Left ventricle myocardium inferior (tissue), 1 donor: ENCODE measurements at places on chromosomes 13 and 19. TPM values are rescaled to one million over a fixed set of nuclear protein-coding genes. Genes with fewer than 3 reads are reported as not detected.

GRCh38 chr13:94303644-94304174, 175.8 kb downstream of the DCT start:
- no peak for DNase-seq

GRCh38 chr13:92573467-92574057, 653.0 kb upstream of the GPC6 start:
- no peak for DNase-seq

- no peak for DNase-seq
Observed at GRCh38 chr13:37657956-37658355, 59.4 kb upstream of the POSTN start.

DNA sequence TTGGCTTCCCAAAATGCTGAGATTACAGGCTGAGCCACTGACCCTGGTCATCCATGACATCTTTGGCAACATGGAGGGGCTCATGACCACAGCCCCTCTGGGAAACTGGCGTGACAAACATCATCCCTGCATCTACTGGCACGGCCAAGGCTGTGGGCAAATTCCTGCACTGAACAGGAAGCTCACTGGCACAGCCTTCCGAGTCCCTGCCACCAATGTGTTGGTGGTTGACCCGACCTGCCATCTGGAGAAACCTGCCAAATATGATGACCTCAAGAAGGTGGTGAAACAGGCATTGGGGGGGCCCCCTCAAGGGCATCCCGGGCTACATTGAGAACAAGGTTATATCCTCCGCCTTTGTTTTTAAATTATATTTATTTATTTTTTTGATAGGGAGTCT, 8.9 kb upstream of the ACP5 start:
- DNase-seq: no peak

DNA sequence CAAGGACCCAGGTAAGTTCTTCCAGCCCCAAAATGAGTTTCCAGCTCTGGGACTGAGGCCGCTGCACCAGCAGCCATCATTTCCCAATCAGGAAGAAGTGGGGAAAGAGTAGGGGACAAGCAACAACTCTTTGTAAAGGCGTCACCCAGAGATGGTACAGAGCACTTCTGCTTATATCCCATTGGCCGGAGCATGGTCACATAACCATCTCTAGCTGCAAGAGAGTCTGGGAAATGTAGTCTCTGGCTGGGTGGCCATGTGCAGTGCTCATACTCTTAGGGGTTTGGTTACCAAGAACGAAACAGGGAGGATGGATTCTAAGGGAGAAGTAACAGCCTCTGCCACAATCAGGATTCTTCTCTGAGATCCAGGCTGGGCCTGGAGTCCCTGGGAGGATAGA, 26.3 kb downstream of the CKM start:
- no peak for DNase-seq

DNA sequence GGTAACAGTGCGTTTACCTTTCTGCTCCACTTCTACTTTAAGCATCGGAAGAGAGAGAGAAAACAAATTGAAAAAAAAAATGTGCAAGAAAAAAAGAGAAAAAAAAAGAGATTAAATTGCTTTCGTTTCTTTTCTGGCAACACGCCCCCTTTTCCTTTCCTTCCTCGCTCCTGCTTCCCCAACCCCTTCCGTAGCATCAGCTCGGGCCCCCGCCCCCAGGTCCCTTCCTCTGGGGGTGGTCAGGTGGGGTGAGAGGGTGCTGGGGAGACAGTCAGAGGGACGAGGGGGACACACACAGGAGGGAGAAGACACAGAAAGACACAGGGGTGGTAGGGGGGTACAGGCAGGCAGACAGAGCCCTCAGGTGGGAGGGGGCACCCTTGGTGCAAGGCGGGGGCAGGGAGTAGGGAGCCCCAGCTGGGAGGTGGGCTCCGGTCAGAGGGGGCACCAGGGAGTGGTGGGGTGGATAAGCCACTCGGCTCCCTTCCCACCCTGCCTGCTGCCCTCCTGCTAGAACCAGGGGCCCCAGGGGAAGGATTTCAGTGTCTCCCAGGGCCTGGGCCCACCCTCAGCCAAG, 30.7 kb upstream of the ASF1B start:
- no peak for DNase-seq

DNA sequence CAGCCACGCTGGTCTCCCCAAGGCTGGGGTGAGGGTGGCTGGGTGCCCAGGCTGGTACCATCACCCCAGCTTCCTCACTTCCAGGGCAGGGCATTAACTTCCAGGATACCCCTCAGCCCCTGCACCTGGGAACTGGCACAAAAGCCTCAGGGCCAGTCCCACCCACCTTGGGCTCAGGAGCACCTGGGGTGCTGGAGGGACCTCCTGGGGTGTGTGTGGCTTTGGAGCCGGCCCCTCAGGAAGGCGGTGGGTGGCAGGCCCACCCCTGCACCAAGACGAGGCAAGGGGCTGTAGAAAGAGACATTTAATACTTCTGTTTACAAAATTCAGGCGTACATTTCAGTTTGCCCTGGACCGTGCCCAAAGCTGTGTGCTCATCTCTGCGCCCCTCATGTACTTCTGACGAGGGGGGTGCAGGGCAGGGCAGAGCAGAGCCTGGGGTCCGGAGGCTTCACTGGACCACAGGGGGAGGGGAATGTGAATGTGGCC, 16.8 kb downstream of the MPND start:
- no peak for DNase-seq

DNA sequence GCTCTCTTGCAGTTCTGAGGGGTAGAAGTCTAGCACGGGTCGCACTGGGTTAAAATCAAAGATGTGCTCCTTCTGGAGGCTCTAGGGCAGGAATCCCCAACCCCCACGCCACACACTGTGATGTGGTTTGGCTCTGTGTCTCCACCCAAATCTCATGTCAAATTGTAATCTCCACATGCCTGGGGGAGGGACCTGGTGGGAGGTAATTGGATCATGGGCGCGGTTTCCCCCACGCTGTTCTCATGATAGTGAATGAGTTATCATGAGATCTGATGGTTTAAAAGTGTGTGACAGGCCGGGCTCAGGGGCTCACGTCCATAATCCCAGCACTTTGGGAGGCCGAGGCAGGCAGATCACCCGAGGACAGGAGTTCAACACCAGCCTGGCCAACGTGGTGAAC, 26.6 kb upstream of the CALM3 start:
- no peak for DNase-seq

DNA sequence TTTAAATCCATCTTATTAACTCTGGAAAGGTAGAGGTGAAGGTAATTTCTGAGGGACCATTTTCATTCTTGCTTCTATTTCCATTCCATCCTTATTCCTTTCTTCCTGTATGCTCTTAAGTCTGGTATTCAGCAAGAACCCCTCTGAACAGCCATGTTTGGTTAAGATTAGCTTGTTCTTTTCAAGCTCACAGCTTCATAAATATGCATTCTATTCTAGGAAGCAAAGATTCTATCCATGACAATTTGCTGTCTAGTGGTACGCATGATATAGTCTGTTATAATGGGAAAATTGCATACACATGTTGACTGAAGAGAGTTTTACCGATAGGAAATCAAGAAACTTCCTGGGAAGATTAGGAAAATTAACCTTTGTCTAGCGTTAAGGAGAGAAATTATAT, 218.7 kb downstream of the HS6ST3 start:
- DNase-seq: no peak

DNA sequence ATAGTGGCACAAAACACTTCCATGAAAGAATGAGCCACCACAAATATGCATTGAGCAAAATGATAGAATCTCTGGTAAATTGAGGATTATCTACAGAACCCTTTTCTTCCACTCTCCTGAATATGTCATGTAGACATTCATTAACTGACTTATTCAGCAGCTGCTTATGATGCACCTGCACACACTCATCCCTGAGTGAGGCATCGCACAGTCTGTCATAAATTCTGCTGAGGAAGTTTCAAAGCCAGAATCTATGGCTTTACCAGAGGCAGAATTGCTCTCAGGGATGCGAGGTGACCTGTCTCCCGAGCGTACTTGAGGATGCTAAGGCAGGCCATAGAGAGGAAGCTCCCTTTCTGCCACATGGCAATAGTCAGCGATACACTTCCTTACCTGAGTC, 1090.2 kb downstream of the UQCRFS1 start:
- no peak for DNase-seq

GRCh38 chr19:38452430-38453366, 19.2 kb downstream of the RYR1 start:
- DNase-seq: no peak

GRCh38 chr13:99363949-99364348, 56.8 kb upstream of the GPR183 start:
- no peak for DNase-seq

- DNase-seq: no peak
Observed at GRCh38 chr19:18908917-18909619, 10.1 kb downstream of the COPE start.

- DNase-seq: no peak
Observed at GRCh38 chr13:45447050-45447661, 17.6 kb upstream of the COG3 start.

- DNase-seq: no peak
Observed at GRCh38 chr19:19571071-19571786, 33.2 kb downstream of the CILP2 start.

DNA sequence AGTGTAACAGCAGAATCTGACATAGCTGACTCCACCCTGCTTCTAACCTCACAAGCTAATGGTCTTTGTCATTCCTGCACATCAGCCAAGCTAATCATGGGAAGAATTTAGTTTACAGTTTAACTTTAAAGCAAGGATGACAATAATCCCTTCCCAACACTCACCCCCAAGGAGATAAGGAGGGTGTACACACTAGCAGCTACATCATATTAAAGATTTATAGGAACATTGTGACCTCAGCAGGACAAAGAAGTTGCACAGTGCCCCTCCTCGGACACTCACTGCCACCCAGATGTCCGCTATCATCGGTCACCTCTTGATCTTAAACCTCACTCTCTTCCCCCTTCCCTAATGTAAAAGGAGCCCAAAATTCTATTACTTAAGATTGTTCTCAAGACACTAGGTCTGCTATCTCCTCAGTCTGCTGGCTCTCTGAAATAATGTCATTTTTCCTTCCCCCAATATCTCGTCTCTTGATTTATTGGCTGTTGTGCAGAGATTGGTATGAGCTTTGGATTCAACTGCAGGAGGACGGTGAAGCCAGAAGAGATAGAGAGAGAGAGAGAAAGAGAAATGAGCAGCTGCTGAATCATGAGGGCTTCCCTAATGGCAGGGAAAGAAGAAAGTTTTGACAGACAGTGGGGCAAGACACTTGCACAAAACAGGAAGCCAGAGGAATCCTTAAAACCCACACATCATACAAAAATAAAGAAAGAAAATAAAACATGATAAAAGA, 17.5 kb upstream of the FFAR2 start:
- no peak for DNase-seq

GRCh38 chr13:90798381-90798780, 549.1 kb upstream of the MIR17HG start:
- DNase-seq: no peak

BEST2 gene
- total RNA-seq: not detected

PRKACA gene
- 465 TPM for total RNA-seq

AZU1 gene
- not detected for total RNA-seq

KLK7 gene
- total RNA-seq: not detected

OR4F17 gene
- not detected for total RNA-seq
